ENCODE measurements at places on chromosomes 3 and 15.

DNA sequence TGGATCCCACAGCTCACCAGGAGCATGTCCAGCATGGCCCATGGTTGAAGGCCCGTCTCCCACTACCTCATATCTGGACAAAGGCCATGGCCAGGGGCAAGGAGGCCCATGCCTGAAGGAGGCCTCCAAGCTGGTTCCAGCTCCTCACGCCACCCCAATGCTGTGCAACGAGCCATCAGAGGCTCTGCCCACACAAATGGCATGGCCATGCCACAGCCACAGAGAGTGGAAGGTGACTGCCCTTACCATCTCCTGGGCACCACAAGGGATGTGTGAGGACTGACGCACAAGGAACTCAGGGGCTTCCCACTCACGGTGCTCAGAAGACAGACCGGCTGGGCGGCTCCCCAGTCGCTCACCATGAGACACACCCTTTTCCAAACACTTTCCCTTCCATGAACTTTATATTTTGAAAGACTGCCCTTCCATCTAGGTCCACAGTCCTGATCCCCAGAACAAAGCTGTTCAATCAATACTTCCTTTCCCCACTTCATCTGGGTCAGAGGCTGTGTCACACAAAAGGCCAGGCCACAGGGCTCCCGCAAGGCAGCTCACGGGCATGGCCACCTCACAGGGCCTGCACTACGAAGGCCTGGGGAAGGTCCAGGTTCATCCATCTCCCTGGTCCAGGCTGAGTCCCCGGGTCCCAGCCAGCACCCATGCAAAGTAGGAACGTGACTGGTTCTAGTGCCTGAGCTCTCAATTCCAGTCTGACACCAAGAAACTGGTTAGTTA lies 66.4 kb downstream of the CYFIP1 start:
- DNase-seq, result no peak

GRCh38 chr3:185701611-185702261 lies 115.6 kb downstream of the SENP2 start:
- DNase-seq, result no peak

DNA sequence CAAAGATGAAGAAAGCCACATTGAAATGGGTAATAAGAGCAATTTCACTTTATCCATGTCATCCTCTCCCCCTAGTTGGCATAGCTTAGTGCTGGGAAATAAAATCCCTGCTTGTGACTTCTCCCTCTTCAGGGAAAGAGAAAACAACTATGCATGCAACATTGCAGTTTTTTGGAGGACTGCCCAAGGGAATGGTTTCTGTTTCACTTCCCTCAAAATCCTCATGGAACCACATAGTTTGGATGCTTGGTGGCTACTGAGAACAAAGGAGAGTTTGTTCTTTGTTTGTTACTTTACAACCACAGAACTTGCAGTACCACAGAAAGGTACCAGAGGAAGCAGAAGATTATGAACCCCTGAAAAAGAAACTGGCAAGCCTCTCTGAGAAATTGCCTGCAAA lies 384.6 kb upstream of the RORA start:
- DNase-seq, result no peak

DNA sequence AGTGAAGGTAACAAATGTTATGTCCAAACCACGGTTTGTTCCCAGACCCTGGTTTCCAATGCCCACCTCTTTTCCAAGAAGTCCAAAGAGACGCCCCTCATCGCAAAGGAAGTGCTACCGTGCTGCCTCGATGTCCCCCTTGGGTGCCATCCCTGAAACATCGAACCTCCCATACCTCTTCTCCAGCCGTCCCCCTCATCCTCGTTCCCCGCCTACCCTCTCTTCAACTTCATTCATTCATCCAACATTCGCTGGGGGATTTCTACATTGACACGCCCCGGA lies 467 bp downstream of the TIPIN start:
- no peak for DNase-seq

DNA sequence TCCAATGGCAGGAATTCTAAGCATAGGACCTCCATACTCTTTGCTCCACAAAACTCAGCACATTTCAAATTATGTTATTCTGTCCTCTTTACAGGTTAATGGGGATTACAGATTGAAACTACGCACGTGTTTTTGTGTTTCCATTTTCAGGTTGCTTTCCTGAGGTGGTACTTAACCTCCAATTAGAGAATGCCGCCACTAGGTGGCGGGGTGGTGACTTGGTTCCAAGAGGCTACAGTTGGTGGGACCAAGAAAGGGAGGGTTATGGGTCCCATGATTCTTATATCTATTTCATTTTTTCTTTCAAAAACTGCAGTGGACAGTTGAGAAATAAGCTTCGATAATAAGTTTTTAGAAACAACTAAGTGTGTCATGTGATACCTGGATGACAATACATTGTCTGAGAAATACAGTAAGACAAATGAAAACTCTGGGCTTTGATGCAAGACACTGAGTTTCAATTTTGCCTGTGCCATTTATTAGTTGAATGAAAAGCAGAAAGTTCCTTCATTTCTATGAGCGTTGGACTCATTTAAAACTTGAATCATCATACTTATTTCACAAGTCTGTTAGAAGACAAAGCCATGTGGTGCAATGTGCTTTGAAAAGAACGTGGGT lies 539.0 kb downstream of the FGF12 start:
- DNase-seq, result no peak

GRCh38 chr3:40996382-40996781 lies 202.9 kb upstream of the CTNNB1 start:
- no peak for DNase-seq
